ENCODE measurements at places on chromosomes 5 and 9.

DNA sequence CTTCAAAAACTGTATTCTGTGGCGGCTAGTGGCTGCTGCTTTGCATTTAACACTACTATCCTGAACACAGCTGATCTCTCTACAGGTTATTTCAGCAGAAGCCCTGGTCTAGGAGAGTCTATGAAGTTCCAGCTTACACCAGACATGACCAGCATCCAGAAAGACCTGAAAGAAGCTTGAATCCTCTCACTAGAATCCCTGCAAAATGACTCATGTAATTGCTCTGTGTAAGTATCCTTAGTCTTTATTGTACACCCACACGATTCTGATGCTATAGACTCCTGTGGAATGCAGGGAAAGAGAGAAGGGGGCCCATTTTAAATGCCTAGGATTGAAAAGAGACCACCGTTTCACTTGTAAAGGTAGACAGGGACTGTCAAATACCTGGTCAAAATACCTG, 859 bp upstream of the GRIA1 start:
- ATAC-seq = no peak

- ATAC-seq = no peak
Observed at GRCh38 chr5:179158556-179158955, 98.4 kb downstream of the ZNF354C start.

DNA sequence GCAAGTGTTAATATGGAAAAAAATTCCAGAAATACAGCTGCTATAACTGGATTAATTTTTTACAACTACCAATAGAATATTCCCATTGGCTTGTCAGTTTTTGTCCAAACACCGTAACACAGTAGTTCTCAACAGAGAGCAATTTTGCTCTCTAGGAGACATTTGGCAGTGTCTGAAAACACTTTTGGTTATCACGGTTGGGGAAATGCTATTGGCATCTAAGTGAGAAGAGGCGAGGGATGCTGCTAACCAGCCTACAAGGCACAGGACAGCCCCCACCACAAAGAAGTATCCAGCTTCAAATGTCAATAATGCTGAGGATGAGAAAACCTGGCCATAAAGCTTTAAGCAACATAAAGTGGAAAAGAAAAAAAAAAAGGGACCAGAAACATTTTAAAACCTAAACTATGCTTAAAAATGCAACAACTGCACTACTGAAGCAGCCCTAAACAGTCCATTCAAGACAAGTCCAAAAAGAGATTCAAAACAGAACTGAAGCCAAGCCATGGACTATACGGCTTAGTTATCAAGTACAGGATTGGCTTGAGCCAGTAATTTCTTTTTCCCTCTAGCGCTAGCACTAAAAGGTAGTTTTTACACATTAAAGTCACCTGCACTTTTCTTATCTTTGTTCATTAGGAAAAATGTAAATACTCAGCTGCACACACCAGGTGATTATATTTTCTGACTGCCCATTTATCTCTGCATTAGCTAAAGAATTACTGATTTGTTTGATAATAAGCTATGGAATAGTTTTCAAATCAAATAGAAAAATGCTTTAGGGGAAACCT, 83.9 kb downstream of the NR3C1 start:
- ATAC-seq = no peak

GRCh38 chr5:167726642-167727041, 564.8 kb upstream of the WWC1 start:
- no peak for ATAC-seq

DNA sequence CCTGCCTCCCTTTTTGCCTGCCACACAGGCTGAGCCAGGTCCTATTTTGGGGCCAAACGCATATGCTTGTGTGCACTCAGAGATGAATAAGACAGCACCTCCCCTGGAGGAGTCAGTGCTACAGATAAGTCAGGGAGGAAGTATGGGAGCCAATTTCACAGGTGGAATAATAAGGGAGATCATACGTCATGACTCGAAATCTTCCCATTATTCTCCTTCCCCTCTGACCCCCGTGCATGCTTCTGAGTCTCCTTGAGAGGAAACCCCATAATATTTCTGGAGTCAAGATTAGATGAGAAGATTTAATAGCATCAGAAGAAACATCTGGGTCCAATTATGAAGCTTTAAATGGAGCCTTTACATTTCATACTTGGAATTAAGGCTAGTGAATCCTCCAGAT, 15.1 kb upstream of the ZCCHC7 start:
- ATAC-seq = no peak

DNA sequence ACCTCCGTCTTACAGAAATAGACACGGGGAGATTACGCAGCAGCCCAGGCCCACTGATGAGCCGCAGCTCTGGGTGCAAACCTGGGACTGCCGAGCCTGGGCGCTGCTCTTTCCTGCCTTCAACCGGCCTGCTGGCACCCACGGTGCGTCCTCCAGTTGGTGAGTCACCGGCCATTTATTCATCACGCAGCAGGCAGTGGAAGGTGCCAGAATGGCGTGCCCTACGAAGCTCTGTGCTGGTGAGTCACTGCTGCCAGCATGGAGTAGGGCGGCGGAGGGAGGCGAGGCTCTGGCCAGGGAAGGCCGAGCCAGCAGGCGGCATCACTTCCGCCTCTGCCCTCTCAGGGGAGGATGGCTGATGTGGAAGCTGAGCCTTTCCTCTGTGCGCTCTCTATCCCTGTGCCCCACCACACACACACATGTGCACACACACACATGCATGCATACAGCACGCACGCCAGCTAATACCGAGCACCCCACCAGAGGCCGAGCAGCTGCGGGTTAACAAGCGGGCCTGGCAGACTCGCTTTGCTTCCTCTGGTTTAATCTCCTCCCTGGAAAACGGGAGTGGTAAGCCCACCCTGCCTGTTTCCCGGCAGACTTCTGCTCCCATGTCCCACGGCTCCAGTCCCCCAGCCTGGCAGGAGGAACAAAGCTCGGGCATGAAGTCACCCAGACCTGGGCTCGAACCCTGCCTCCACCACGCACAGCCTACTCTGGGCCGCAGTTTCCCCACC, 39.2 kb downstream of the OLFM1 start:
- ATAC-seq = no peak

- ATAC-seq = no peak
Observed at GRCh38 chr9:128419061-128419925, 1.4 kb upstream of the CERCAM start.

- no peak for ATAC-seq
Observed at GRCh38 chr9:90394871-90395270, 247.8 kb downstream of the DIRAS2 start.

GRCh38 chr5:151171529-151171928, 13.9 kb upstream of the ANXA6 start:
- no peak for ATAC-seq

GRCh38 chr9:135279385-135279784, 191.9 kb downstream of the OLFM1 start:
- no peak for ATAC-seq

- ATAC-seq = no peak
Observed at GRCh38 chr9:114914139-114914538, 16.3 kb downstream of the TNFSF8 start.

All from stimulated activated memory B cell treated with anti-CD40 and anti-IgM and Interleukin-4, amounts not matched to agents 10 μg/mL and 1 μg/mL and 100 μg/mL, for 72 hours (primary cell).